Stimulated activated memory B cell treated with anti-CD40 and anti-IgM and Interleukin-4, amounts not matched to agents 10 μg/mL and 1 μg/mL and 100 μg/mL, for 72 hours (primary cell): ENCODE measurements at places on chromosomes 7 and 10.

GRCh38 chr7:140209866-140210609 lies 33.3 kb upstream of the KDM7A start:
- H3K4me3 ChIP-seq, result peak overlapping the region; percentile 62
- peak; percentile 95 for ATAC-seq
- H3K27ac ChIP-seq, result peak overlapping the region; percentile 95
- peaks cover 93% of the 10 kb centered on the region for H3K4me1 ChIP-seq

DNA sequence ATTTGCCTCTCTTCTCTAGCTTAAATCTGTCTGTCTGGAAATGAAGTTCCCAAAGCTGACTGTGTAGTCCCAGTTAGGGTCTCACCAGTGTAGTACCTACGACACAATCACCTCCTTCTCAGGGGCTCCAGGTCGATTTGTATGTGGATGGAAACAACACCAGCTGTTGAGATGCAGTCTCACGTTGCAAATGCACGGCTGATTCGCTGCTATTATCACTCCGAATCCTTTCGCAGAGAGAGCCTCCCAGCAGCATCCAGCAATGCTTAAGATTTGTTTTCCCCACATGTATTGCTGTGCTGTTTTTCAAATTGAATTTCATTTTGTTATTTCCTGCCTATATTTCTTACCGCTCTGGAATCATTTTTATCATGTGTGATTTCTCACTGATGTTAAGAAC lies 16.3 kb downstream of the VSTM4 start:
- ATAC-seq, result no peak
- H3K27me3 ChIP-seq, result peaks cover 18% of the 10 kb centered on the region
- no peaks in the 10 kb centered on the region for H3K4me1 ChIP-seq
- H3K27ac ChIP-seq, result no peak overlapping the region
- H3K36me3 ChIP-seq, result no peaks in the 10 kb centered on the region

- H3K27me3 ChIP-seq, result peaks cover 17% of the 10 kb centered on the region
- no peak overlapping the region for H3K4me3 ChIP-seq
- H3K4me1 ChIP-seq, result no peaks in the 10 kb centered on the region
- ATAC-seq, result no peak
Observed at GRCh38 chr7:131250331-131250730, 77.3 kb upstream of the MKLN1 start.

GRCh38 chr7:22853674-22854157 lies 31.1 kb upstream of the TOMM7 start:
- H3K4me1 ChIP-seq, result peaks cover 36% of the 10 kb centered on the region
- H3K36me3 ChIP-seq, result peaks cover 10% of the 10 kb centered on the region

GRCh38 chr10:5940807-5941218 lies 36.5 kb downstream of the IL15RA start:
- no peak overlapping the region for H3K4me3 ChIP-seq
- no peaks in the 10 kb centered on the region for H3K27me3 ChIP-seq
- ATAC-seq, result no peak

DNA sequence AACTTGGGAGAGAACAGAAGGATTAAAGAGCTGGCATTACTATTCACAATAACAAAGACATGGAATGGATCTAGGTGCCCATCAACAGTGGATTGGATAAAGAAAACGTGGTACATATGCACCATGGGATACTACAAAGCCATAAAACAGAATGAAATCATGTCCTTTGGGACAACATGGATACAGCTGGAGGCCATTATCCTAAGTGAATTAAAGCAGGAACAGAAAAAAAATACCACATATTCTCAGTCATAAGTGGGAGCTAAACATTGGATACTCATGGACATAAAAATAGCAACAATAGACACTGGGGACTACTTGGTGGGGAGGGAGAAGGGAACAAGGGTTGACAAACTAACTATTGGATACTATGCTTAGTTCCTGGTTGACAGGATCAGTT lies 133.2 kb upstream of the ITGB1 start:
- ATAC-seq, result no peak
- no peak overlapping the region for H3K4me3 ChIP-seq
- no peak overlapping the region for H3K27ac ChIP-seq
- H3K27me3 ChIP-seq, result no peaks in the 10 kb centered on the region

DNA sequence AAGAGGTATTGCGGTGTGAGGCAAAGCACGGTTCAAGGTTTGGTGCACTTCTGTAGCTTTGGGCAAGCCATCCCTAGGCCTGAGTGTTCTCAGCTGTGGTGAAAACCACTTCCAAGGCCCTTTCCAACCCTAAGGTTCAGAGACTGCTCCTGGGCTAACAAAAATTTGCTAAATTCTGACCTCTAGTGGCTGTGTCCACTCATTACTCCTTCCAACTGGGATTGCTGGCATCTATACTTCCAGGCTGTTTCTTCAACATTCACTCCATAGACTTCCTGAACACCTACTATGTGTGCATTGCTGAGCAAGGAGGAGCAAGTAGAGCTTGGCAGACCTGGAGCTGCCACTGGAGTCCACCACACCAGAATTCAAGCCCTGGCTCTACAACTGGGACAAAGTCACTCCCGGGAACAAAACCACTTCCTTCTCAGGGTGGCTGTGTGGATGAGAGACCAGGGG lies 29.3 kb upstream of the SH3PXD2A start:
- H3K27me3 ChIP-seq, result no peaks in the 10 kb centered on the region
- H3K27ac ChIP-seq, result no peak overlapping the region
- no peak overlapping the region for H3K4me3 ChIP-seq
- H3K4me1 ChIP-seq, result no peaks in the 10 kb centered on the region

GRCh38 chr10:33052915-33053810 lies 95.1 kb upstream of the ITGB1 start:
- H3K4me1 ChIP-seq, result peaks cover 13% of the 10 kb centered on the region
- H3K27me3 ChIP-seq, result no peaks in the 10 kb centered on the region
- ATAC-seq, result no peak
- H3K4me3 ChIP-seq, result no peak overlapping the region
- H3K36me3 ChIP-seq, result no peaks in the 10 kb centered on the region

DNA sequence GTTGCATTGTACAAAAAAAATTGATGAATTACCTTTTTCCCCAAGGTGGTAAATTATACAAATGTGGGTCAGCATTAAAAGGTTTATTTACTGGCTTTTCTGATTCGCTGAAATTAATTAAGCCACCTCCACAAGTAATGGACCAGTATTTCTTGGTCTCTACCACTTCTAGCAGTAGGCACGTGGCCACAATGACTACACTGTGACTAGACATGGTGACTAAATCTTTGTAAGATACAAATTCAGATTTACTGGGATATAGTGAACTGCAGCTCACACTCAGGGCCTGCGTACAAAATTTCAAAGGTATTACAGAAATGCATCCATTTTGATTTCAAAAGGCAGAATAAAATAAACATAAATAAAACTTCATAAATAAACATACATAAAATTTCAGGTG lies 10.9 kb downstream of the HPSE2 start:
- H3K27me3 ChIP-seq, result peaks cover 57% of the 10 kb centered on the region
- H3K27ac ChIP-seq, result no peak overlapping the region
- no peaks in the 10 kb centered on the region for H3K4me1 ChIP-seq
- no peaks in the 10 kb centered on the region for H3K36me3 ChIP-seq
- no peak for ATAC-seq
- no peak overlapping the region for H3K4me3 ChIP-seq

- H3K27me3 ChIP-seq, result peaks cover 84% of the 10 kb centered on the region
- no peaks in the 10 kb centered on the region for H3K36me3 ChIP-seq
- peak overlapping the region; percentile 47 for H3K4me3 ChIP-seq
- ATAC-seq, result peak; percentile 42
- peaks cover 23% of the 10 kb centered on the region for H3K4me1 ChIP-seq
Observed at GRCh38 chr7:100896732-100897608, 1.3 kb upstream of the ACHE start.

DNA sequence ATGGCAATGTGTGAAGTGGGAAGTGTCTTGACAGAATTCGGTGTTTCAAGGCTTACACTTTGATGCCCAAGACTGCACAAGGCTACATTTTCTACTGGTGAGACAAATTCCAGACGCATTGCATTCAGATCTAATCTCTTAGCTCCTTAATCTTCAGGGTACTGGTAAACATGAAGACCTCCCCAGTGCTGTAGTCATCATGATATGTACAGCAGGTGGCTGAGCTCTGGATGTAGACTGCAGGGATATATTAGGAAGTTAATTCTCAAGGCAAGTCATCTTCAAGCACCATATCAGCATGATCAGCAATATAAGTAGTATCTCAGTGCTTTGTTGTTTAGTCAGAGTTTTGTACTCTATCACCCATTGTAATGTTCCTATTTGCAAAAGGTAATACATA lies 61.8 kb downstream of the IKZF1 start:
- H3K27me3 ChIP-seq, result no peaks in the 10 kb centered on the region
- peaks cover 79% of the 10 kb centered on the region for H3K4me1 ChIP-seq
- no peak for ATAC-seq
- peak overlapping the region; percentile 86 for H3K27ac ChIP-seq

GRCh38 chr7:7323352-7323751 lies 141.0 kb downstream of the C1GALT1 start:
- H3K27me3 ChIP-seq, result no peaks in the 10 kb centered on the region
- ATAC-seq, result peak; percentile 60
- no peak overlapping the region for H3K4me3 ChIP-seq
- peak overlapping the region; percentile 9 for H3K27ac ChIP-seq

DNA sequence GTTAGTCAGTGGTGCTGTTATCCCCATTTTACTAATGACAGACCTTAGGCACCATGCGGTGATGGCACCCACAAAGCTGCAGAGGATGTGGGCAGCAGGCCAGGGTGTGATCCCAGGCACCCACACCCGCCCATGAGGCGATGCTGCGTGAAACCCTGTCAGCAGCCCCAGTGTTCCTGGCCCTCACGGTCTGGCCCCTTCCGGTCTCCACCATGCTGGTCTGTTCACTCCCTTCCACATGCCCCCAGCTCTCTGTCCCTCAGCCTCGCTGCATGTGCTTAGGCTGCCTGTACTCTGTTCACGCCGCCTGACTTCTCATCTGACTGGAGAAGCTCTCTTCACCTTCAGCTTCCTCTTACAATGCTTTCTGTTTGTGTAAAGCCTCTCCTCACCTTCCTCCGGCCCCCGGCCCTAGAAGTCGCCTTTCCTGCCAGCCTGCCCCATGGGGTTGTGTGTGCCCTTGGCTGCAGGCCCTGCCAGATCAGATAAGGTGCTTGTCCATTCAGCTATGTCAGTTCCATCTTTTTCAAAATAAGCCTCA lies 17.6 kb upstream of the ORAI2 start:
- H3K36me3 ChIP-seq, result peaks cover 48% of the 10 kb centered on the region
- peak overlapping the region; percentile 96 for H3K27ac ChIP-seq
- ATAC-seq, result peak; percentile 86
- peak overlapping the region; percentile 76 for H3K4me3 ChIP-seq
- H3K4me1 ChIP-seq, result peaks cover 72% of the 10 kb centered on the region

DNA sequence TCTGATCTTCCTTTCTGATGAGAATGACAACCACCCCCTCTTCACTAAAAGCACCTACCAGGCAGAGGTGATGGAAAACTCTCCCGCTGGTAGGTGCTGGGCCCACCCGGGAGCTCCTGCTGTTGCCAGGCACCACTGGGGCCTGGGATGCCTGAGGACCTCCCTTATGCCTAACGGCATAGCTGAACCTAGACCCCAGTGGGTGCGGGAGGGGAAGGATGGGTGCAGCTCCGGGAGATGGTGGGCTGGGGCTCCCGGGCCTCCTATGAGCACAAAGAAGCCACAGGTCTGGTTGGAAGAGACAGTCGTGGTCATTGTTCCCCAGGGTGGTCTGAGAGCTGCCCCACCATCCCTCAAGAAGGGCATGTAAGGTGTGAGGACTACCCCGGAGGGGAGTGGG lies 15.6 kb upstream of the VSIR start:
- no peak for ATAC-seq
- no peak overlapping the region for H3K27ac ChIP-seq
- no peak overlapping the region for H3K4me3 ChIP-seq
- no peaks in the 10 kb centered on the region for H3K36me3 ChIP-seq
- peaks cover 28% of the 10 kb centered on the region for H3K4me1 ChIP-seq
- peaks cover 8% of the 10 kb centered on the region for H3K27me3 ChIP-seq

DNA sequence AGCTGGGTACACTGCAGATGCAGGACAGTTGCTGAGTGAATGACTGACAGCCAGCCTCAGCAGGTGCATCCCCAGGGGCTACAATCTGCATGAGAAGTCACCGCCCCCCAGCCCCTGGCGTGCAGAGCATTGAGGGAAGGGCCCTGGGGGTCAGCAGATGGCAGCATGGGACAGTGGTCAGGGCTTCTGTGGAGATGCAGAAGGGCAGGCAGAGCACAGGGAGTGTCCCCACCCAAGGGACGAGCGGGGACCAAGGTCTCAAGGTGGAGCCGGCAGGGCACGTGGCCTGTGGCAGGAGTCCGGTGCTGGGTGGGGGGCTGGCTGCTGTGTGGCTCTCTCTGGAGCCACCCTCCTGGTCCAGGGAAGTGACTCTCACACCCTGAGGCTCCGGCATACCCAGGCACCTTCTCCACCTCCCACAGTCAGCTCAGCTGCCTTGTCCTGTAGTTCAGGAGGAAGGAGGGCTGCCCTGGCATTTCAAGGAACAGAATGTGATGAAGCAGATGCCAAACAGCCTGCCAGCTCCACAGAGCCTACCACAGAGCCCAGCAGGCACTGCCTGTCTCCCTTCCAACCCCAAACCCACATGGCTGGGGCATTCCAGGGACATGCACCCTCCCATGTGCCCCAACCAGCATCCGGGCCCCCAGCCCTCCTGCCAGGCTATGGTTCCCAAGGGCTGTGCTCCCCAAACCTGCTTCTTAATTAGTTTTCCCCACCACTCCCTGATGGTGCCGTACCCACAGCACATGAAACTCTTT lies 114.5 kb downstream of the TMEM130 start:
- ATAC-seq, result peak; percentile 17
- no peak overlapping the region for H3K27ac ChIP-seq
- H3K27me3 ChIP-seq, result peaks cover 24% of the 10 kb centered on the region
- H3K4me3 ChIP-seq, result no peak overlapping the region
- no peaks in the 10 kb centered on the region for H3K4me1 ChIP-seq
- H3K36me3 ChIP-seq, result no peaks in the 10 kb centered on the region

GRCh38 chr10:18229826-18230225 lies 89.6 kb downstream of the CACNB2 start:
- ATAC-seq, result no peak
- no peak overlapping the region for H3K27ac ChIP-seq
- H3K36me3 ChIP-seq, result no peaks in the 10 kb centered on the region
- H3K4me3 ChIP-seq, result no peak overlapping the region
- H3K4me1 ChIP-seq, result no peaks in the 10 kb centered on the region
